ENCODE measurements at places on chromosomes 3 and 15. TPM values are rescaled to one million over a fixed set of nuclear protein-coding genes. Genes with fewer than 3 reads are reported as not detected.

DNA sequence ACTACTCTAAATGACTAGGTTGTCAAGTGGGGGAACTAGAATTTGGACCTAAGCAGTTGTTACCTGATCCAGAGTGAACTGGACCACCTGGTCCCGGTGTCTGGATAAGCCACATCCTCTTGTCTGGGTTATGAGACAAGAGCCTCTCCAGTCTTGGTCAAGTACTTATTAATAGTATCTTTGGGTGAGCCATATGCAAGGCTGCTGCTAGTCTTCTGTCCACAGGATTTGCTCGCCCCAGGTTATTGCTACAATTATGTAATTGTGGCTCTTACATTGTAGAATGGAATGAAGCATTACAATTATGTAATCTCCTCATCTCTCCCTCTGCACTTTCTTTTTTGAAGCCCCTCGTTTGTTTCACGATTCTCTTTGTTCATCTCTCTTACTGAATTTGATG lies 24.0 kb upstream of the AGBL1 start:
- no peaks in the 10 kb centered on the region for H3K27me3 ChIP-seq
- DNase-seq = no peak
- no peaks in the 10 kb centered on the region for H3K36me3 ChIP-seq
- H3K4me3 ChIP-seq = no peak overlapping the region

Gene ACKR2
- 7.9 TPM for total RNA-seq

DNA sequence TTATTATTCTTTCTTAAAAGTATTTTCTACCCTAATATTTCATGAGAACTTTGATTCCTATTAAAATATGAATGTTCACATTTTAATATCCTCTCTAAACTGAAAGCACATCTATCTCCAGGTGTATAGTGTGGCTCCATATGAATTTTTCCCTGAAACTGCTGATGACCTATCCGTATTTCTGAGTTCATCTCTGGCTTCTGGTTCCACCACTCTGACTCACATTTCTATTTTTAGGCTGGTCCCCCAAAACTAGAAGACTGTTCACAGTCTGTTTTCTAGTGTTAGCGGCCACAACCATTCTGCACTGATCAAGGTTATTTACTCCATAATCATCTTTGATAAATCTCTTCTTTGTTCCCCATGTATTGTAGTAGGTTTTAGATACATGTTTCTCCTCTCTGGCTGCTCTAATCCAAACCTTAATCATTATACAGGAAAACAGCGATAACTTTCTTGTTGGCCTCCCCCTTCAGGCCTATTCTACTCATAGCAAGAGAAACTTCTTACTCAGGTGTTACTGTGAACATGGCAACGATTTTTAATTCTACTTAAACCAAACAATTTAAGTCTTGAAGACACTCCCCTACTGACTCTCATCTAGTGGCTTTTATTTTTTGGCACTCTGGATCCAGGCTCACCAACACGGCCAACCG lies 12.8 kb downstream of the ADPGK start:
- H3K27me3 ChIP-seq = no peaks in the 10 kb centered on the region
- H3K4me3 ChIP-seq = no peak overlapping the region
- peaks cover 61% of the 10 kb centered on the region for H3K36me3 ChIP-seq

DNA sequence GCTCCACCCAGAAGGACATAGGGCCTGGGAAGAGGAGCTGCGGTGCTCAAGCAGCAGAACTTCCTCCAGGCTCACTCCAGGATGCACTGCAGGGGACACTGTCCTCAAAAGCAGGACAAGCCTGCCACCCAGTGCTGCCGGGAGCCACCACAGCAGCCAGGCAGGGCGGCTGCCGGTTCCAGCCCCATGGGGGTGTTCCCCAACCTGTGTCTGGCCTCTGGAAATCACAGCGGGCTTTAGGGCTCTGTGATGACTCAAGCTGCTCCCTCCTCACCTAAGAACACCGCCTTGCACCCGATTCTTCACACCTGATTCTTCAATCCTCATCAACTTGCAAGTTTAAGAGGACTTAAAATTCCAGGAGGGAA lies 71.9 kb upstream of the SLC6A11 start:
- H3K4me1 ChIP-seq = peaks cover 2% of the 10 kb centered on the region
- no peaks in the 10 kb centered on the region for H3K27me3 ChIP-seq
- no peak for DNase-seq
- no peak overlapping the region for H3K4me3 ChIP-seq
- H3K27ac ChIP-seq = no peak overlapping the region
- H3K36me3 ChIP-seq = no peaks in the 10 kb centered on the region

- H3K27me3 ChIP-seq = no peaks in the 10 kb centered on the region
- no peak overlapping the region for H3K4me3 ChIP-seq
- DNase-seq = no peak
- peaks cover 13% of the 10 kb centered on the region for H3K4me1 ChIP-seq
These were observed 52.3 kb upstream of the ACVR2B start for GRCh38 chr3:38401246-38401962.

GRCh38 chr3:176005564-176005963 lies 1146.4 kb downstream of the NAALADL2 start:
- DNase-seq = no peak
- H3K4me3 ChIP-seq = no peak overlapping the region
- no peak overlapping the region for H3K27ac ChIP-seq

GRCh38 chr15:45064386-45064785 lies 41.4 kb downstream of the SORD start:
- no peak for DNase-seq
- H3K27ac ChIP-seq = no peak overlapping the region
- H3K4me1 ChIP-seq = no peaks in the 10 kb centered on the region
- no peaks in the 10 kb centered on the region for H3K36me3 ChIP-seq
- no peaks in the 10 kb centered on the region for H3K27me3 ChIP-seq
- H3K4me3 ChIP-seq = no peak overlapping the region

- no peak overlapping the region for H3K27ac ChIP-seq
- H3K4me3 ChIP-seq = no peak overlapping the region
- no peaks in the 10 kb centered on the region for H3K36me3 ChIP-seq
- H3K27me3 ChIP-seq = no peaks in the 10 kb centered on the region
- no peak for DNase-seq
These were observed 100.1 kb upstream of the TPM1 start for GRCh38 chr15:62942428-62942827.

GRCh38 chr3:95460274-95460673 lies 1354.1 kb upstream of the EPHA6 start:
- H3K4me1 ChIP-seq = no peaks in the 10 kb centered on the region
- H3K27ac ChIP-seq = no peak overlapping the region
- H3K4me3 ChIP-seq = no peak overlapping the region
- DNase-seq = no peak
- no peaks in the 10 kb centered on the region for H3K36me3 ChIP-seq

Gene SELENOS
- 47.6 TPM for total RNA-seq

DNA sequence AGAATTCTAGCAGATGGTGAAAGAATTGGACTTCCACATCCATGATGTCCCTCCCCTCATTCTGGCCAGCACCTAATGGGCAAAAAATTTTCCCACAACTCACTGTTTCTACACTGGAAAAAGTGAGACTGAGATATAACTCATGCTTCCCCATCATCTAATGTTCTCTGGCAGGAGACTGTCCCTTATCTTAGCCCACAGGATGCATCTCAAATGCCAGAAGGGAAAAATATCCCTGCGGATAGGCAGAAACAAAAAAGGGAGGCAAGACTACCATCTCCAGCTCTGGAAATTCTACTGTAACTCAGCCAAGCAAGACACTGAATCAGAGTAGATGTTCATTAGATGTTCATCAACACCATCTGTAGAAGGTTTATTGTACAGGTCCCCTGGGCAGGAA lies 58.6 kb downstream of the DLG1 start:
- H3K4me1 ChIP-seq = no peaks in the 10 kb centered on the region
- no peak overlapping the region for H3K4me3 ChIP-seq
- no peak for DNase-seq
- peaks cover 8% of the 10 kb centered on the region for H3K36me3 ChIP-seq
- H3K27me3 ChIP-seq = no peaks in the 10 kb centered on the region

DNA sequence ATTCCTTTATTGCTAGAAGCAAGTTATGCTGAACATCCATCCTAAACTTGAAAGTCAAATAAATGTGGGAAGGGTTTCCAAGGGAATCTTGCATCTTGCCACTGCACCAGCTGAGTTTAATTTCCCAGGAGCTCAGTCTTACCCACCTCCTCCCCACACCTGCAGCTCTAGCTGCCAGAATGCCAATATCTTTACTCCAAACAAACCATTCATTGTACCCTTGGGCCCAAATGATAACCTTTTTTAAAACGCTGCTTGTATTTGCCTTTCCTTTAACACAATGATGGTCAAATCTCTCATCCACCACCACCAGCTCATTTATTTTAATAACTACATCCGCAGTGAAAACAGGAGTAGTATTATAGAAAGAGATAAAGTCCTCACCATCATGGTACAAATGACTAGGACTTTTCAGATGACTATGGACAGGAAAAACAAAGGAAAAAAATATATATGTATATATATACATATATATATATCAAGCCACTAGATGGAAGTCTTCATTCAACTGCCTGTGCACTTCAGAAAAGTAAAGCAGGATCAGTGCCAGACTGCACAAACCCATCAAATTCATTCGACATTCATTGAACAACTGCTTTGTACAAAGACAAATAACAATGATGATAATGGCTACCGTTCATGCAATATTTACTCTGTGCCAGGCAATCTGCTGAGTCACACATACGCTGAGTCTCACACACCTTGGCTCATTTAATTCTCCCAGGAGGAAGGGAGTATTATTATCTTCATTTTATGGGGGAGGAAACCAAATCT lies 44.0 kb downstream of the BFSP2 start:
- H3K4me1 ChIP-seq = no peaks in the 10 kb centered on the region
- no peaks in the 10 kb centered on the region for H3K27me3 ChIP-seq
- H3K4me3 ChIP-seq = no peak overlapping the region

Gene PP2D1
- not detected for total RNA-seq

DNA sequence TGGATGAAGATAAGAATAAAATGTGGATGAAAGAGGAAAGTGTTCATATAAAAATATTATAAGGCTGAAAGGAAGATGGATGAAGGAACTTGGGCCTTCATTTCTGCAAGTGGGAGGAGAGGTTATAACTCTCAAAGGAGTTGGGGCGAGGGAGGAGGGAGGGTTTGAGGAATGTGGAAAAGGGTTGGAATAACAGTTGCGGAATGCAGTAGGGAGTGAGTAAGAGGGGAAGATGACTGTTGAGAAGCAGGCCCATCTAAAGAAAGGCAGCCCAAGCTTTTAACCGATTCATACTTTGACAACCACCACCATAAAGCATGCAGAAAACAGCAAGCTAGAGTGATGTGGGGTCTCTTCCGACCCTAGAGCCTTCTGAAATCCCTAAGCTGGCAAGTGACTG lies 8.3 kb upstream of the TM4SF4 start:
- H3K36me3 ChIP-seq = no peaks in the 10 kb centered on the region
- no peak overlapping the region for H3K4me3 ChIP-seq
- H3K27me3 ChIP-seq = no peaks in the 10 kb centered on the region
- no peak overlapping the region for H3K27ac ChIP-seq

DNA sequence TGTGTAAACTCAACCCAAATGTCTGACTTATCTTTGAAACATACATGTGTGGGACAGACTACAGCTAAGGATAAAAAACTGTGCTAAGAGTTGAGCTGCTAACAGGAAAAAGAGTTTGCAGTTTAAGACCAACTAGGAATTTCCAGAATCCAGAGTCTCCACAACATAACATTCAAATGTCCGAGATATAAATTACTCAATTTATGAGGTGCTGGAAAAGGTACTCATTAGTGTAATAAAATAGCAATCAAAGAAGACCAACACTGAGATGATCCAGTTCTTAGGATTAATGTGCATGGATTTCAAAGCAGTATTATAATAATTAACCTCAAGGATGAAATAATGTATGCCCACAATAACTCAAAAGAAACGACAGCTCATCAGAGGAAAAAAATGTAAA lies 426.5 kb upstream of the KCNMB2 start:
- no peak for DNase-seq
- H3K4me3 ChIP-seq = no peak overlapping the region
- no peaks in the 10 kb centered on the region for H3K4me1 ChIP-seq
- no peaks in the 10 kb centered on the region for H3K27me3 ChIP-seq
- H3K36me3 ChIP-seq = no peaks in the 10 kb centered on the region
- no peak overlapping the region for H3K27ac ChIP-seq

Gene PAK6
- total RNA-seq = 19.9 TPM

Gene CHRM5
- not detected for total RNA-seq

Gene CLDN18
- total RNA-seq = not detected

DNA sequence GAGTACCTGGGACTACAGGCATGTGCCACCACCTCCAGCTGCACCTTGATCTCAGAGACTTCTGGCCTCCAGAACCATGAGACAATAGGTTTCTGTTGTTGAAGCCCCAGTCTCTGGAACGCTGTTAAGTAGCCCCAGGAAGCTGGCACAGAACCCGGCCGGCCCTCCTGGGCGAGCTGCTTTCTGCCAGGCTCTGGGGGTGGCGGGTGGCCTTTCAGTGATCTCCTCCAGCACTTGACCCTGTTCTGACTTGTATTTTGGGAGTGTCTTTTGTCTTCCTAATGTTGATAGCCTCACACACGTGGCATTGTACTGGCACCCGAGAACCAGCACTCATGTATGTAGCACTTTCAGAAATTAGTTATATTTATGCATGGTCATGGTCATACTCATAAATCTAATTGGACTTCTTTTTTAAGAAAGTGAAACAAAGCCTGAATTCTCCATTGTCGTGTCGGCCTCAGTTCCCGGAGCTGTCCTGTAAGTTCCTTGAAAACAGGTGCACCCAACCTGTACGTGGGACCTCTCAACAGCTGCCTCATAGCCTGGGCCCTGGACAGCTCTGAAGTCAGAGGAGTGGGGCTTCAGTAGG lies 74.0 kb downstream of the TFRC start:
- no peaks in the 10 kb centered on the region for H3K4me1 ChIP-seq
- no peak overlapping the region for H3K4me3 ChIP-seq
- H3K36me3 ChIP-seq = no peaks in the 10 kb centered on the region
- no peak for DNase-seq
- no peaks in the 10 kb centered on the region for H3K27me3 ChIP-seq

GRCh38 chr15:59315914-59316451 lies 56.7 kb downstream of the MYO1E start:
- no peaks in the 10 kb centered on the region for H3K27me3 ChIP-seq
- no peak overlapping the region for H3K4me3 ChIP-seq
- DNase-seq = no peak
- H3K4me1 ChIP-seq = peaks cover 44% of the 10 kb centered on the region

Gene FEZF2
- total RNA-seq = not detected
